ENCODE measurements at places on chromosomes 2 and 18. TPM values are rescaled to one million over a fixed set of nuclear protein-coding genes. Genes with fewer than 3 reads are reported as not detected.

DNA sequence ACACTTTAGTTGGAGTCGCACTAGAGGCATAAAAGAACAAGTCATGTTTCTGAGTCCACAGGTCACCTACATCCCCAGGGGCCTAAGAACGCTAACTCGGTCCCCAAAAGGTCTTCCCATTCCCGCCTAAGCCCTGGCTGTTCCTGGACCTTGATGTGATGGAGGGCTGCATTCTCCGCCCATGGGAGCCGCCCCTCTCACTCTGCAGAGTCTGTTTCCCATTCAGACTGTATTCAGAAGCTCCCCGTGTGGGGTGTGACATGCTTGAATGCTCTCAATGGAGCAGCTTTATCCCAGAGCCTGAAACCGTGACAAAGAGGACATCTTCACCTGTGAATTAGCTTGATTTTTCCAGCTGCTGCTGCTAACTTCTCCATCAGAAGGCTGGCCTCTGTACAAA, 319.0 kb upstream of the KLHL29 start:
- no peak for DNase-seq

DNA sequence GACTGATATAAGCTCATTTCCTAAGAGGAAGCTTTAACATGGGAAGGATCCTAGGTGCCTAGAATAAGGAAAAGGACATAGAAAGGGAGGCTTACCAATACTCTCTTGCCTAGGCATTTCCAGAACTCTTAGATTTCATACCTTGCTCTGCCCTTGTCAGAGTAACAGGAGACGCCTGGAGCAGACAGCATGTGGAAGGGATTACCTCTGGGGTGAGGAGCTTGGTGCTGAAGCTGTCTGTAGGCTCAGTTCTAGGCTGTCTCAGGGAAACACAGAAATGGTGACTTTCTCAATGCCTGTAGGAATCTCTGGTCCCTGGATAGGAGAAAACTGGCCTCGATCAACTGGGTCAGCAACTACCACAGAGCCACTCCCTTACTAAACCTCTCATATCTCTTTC, 150.0 kb downstream of the SLC4A3 start:
- no peak for DNase-seq

DNA sequence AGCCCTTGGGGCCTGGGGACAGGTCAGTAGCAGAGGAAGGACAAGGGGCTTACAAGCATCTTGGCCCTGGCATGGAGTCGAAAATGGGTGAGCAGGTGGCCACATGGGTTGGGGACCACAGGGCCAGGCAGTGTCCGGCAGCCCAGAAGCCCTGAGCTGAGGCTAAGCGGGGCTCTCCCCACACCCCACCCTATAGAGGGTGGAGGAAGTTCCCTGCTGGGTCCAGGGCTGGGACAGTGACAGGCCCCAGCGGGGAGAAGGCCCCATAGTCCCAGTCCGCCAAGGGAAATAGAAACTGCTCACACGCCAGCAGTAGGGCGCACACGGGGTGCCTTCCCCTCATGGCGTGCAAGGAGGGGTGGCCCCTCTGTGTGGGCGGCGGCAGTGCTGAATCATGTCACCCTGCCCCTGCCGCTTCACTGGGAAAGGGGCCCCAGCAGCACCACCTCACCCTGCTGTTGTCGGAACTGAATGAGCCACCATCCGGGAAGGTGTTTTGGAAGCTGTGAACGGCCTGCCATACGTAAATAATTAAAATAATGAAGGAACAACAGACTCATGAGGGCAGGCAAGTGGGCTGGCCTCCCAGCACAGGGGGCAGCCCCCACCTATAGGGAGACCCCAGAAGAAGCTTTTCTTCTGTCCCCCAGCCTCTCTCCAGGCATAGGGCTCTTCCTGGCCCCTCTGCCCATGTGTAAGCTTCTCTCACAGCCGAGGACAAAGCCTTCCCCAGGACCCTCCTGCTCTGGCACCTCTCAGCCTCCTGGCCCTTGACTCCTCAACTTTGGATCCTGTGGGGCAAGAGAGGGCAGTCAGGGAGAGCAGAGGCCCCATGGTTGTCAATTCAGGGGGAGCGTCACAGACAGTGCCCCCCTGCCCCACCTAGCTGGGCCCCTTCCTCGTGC, 12.7 kb upstream of the DUSP2 start:
- peak; percentile 74 for DNase-seq

DNA sequence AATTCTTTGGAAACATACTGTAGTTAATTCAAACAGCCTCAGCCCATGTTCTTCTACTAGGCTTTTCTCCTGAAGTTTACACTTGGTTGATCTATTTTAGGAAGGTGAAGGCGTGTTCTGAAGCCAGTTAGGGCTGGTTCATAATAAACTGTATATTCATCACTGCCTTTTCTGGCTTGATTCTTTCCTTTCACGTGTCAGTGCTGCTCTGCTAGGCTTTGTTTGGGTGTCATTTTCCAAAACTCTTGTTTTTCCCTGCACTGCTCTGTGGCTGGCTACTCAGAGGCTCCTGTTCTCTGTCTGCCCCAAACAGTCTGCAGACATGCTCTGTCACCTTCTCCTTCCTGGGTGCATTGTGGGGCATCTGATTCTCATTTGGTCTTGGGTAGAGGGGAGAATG, 136.1 kb downstream of the PARD3B start:
- DNase-seq, result no peak

DNA sequence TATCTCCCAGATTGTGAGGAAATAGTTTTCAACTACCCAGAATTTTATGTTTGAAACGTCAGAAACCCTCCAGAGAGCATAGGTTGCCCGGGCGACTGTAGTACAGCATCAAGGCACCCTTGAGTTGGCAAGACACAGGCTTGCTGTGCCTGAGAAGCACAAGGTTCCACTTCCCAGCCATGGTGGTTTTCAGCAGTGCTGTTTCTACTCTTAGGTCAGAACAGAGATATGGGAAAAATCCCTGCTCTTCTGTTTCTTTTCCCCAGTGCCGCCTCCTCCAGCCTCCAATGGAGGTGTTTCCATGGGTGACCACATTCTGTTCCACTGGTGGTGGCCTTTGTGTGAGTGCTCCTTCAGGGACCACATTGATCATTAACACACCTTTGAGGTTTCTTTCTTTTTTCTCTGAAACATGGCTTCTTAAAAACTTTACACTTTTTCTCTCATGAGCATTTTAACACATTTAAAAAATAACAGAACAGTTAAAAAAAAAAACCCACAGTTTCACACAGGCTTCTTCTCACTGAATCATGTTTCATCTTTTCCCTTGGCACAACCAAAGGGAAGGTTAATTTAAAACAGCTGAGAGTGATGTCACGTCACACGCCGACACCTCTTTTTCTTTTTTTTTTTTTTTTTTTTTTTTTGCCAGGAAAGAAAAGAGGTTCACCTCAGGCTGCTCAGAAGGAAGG, 229.3 kb upstream of the HDAC4 start:
- DNase-seq, result no peak

DNA sequence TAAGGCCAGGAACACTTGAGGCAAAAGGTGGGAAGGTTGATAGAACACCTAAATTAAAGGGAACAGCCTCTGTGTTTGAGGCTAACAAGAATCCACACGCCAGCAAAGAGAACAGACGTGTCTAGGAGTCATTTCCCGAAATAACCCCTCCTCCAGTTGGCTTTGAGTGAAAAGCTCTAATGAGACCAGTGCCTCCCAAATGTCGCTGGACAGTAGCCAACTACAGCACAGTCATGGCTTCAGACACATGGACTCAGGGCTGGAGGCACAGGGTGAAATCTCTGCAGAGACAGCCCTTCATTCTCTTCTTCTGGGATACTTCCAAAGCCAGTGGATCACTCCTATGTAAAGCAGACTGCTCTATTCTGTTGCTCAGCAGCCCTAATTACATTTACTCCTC, 49.6 kb downstream of the SOWAHC start:
- no peak for DNase-seq

DNA sequence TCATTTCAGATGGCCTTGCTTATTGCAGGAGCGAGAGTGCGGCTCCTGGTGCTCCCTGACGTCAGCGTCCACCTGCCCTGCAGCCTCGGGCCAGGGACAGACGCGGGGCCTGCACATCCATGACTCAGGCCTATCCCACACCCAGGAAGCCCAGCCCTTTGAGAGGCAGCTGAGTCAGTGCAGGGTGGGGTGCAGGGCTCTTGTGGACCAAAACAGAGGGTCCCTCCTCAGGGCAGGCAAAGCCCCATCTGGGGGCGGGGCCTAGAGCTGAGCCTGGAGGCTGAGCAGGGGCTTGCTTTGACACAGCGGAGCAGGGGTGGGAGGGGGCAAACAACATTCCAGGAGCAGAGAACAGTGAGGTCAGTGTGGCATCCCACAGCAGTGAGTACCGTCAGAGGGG, 7.7 kb upstream of the ARHGEF4 start:
- DNase-seq, result no peak

GRCh38 chr2:218523651-218524050, 44.5 kb downstream of the USP37 start:
- DNase-seq, result no peak

DNA sequence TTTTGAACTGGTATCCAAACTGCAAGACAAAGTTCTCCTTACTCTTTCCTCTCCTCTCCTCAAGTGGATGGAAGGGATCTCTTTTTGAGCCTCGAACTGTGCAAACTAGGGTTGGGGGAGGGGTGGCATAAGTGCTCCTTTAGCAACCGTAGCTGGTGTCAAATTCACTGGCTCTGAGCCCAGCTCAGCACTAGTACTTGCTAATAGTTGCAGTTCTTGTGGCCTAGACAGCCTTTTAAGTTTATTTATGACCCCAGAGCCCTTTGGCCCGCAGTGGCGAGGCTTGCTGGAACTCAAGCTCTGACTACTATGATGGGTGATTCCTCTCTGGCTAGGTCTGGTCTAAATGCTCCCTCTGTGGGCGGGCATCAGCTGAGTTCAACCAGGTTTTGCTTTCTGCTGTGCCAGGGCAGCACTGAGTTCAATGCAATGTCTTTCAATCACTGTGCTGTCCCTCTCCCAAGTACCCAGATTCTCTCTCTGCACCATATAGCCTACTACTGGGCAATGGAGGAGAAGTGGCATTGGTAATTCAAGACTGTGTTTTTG, 528.4 kb upstream of the SYT4 start:
- no peak for DNase-seq

DNA sequence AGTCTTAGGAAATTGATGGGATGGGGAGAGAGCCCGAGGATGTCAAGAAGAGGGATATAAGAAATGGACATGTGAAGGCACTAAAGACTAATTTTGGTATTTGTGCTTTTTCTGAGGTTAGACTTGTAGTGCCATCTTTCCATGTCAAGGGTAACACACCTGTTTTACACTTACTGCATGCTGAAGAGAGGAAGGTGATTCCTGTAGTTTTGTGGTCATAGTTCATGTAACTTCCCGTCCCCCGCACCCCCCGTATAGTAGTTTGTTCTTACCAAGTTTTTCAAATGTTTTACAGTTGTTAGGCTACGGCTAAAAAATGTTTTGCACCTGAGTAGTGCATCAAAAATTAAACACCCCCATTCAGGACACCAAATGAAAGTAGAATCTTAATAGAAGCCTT, 73.8 kb downstream of the CLIP4 start:
- DNase-seq, result no peak

- DNase-seq, result no peak
These were observed 289.4 kb downstream of the AGPS start for GRCh38 chr2:177682006-177682405.

DNA sequence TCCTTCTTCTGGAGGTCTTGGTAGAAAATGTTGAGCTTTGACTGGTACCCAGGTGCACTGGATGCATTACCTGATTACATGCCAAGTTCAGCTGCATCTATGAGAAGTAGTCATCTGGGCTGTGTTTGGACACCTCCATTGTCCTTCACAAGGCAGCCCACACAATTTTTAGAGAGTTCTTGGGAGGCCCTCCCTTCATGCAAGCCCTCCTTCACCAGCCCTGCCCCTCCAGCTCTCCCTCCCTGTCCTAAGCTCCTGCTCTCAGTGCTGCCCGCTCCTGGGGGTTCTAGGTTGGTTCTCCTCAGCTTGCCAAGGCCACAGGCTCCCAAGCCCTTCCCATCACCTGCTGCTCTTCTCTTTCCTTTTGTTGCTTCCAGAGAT, 148.7 kb downstream of the DYSF start:
- no peak for DNase-seq

GRCh38 chr2:39938035-39938835, 159.2 kb upstream of the THUMPD2 start:
- DNase-seq, result no peak

DNA sequence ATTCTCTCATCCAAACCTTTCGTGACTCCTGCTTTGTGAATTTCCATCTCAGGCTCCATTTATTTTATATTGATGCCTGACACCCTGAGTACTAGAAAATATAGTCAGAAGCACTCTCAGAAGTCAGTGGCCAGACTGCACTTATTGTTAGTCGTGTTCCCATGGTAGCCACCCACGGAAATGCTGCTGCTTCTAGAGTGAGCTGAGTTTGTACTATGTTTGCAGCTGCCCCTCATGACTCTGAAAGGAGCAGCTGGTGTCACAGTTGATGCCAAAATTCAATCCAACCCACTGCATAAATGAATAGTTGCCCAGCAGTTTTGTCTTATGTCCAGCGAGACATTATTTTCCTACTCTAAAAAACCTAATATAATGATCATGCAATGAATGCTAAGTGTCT, 265.2 kb upstream of the SPHKAP start:
- no peak for DNase-seq

GRCh38 chr2:132437852-132438669, 21.5 kb downstream of the GPR39 start:
- no peak for DNase-seq

GRCh38 chr2:241937297-241937696, 67.8 kb downstream of the RTP5 start:
- DNase-seq, result no peak

GRCh38 chr2:39434233-39434897, 2.7 kb downstream of the MAP4K3 start:
- DNase-seq, result no peak

GRCh38 chr2:47336259-47337238, 66.4 kb upstream of the MSH2 start:
- DNase-seq, result no peak

DNA sequence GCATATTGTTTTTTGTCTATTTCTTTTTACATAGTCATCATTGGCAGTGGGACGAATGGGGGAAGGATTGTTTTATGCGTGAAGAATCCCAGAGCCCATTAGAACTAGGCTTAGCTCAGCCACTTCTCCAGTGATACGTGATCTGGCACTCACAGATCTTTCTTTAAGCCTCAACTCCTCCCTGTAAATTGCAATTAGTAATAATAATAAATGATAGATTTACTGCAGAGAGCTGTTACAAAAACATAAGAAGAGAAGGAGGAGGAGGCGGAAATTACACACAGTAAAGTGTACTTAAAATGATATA, 629.3 kb downstream of the NRXN1 start:
- DNase-seq, result no peak

Gene PPP1R1C
- total RNA-seq, result not detected

Gene BOLL
- total RNA-seq, result 0.51 TPM

Gene HK2
- 94.5 TPM for total RNA-seq

Gene ARHGAP15
- 64.3 TPM for total RNA-seq

Gene PDCL3
- total RNA-seq, result 45.5 TPM

Gene TACR1
- not detected for total RNA-seq

Gene SGPP2
- 31.2 TPM for total RNA-seq

Gene UGT1A6
- not detected for total RNA-seq

Gene HADHB
- total RNA-seq, result 78.9 TPM

Gene GNAL
- 0.24 TPM for total RNA-seq

Gene DIPK1C
- total RNA-seq, result not detected

Gene OR6B2
- not detected for total RNA-seq

Gene NXPH2
- not detected for total RNA-seq

Gene CHRND
- not detected for total RNA-seq
